Subcutaneous adipose tissue (tissue), 4 donors: ENCODE measurements at places on chromosomes 6 and 20. TPM values are rescaled to one million over a fixed set of nuclear protein-coding genes. Genes with fewer than 3 reads are reported as not detected.

The PKHD1 gene
- 0.51 TPM for total RNA-seq

The PDE10A gene
- total RNA-seq: 8.7 TPM

The CD93 gene
- total RNA-seq: 82.9 TPM

The TRIM26 gene
- total RNA-seq: 28.7 TPM

The LY6G6C gene
- not detected for total RNA-seq

The F13A1 gene
- 110 TPM for total RNA-seq

The EYS gene
- total RNA-seq: 0.17 TPM

The LY6G5C gene
- not detected for total RNA-seq

The TRIM31 gene
- not detected for total RNA-seq

The POLR1H gene
- 12.8 TPM for total RNA-seq

The CLPSL2 gene
- total RNA-seq: not detected

The MAN1A1 gene
- 470 TPM for total RNA-seq

The MCHR2 gene
- total RNA-seq: not detected

The PTP4A1 gene
- 24.9 TPM for total RNA-seq

The NTSR1 gene
- total RNA-seq: not detected

The SPINT3 gene
- total RNA-seq: not detected

The PNPLA1 gene
- total RNA-seq: not detected

The TREML2 gene
- total RNA-seq: not detected

The NNAT gene
- total RNA-seq: 11.0 TPM

The PSORS1C2 gene
- not detected for total RNA-seq

The TBCC gene
- 9.0 TPM for total RNA-seq
